Activated T-cell treated with anti-CD3 and anti-CD28 coated beads, Interleukin-2, amount 50 U/mL, for 24 hours (primary cell): ENCODE measurements at places on chromosomes 6 and 20.

DNA sequence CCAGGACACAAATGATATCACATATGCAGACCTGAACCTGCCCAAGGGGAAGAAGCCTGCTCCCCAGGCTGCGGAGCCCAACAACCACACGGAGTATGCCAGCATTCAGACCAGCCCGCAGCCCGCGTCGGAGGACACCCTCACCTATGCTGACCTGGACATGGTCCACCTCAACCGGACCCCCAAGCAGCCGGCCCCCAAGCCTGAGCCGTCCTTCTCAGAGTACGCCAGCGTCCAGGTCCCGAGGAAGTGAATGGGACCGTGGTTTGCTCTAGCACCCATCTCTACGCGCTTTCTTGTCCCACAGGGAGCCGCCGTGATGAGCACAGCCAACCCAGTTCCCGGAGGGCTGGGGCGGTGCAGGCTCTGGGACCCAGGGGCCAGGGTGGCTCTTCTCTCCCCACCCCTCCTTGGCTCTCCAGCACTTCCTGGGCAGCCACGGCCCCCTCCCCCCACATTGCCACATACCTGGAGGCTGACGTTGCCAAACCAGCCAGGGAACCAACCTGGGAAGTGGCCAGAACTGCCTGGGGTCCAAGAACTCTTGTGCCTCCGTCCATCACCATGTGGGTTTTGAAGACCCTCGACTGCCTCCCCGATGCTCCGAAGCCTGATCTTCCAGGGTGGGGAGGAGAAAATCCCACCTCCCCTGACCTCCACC, 42.2 kb downstream of the SIRPA start:
- no peak for DNase-seq

DNA sequence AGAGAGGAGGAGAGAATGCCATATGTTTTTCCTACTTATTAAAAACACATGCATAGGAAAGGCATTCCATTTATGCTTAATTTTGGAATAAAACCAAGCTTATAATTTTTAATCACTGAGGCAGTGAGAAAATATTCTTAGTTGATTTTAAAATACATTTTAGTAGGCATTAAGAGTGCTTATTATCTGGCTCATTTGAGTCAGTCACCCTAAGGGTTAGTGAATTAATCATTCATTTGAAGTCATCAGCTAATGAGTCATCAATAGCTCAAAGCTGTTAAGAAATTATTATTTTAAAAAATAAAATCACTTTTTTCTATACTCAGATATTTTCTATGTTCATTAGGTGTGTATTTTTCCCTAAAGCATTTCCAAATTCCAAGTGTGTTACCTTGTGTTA, 81.6 kb downstream of the TMEM200A start:
- DNase-seq: no peak

DNA sequence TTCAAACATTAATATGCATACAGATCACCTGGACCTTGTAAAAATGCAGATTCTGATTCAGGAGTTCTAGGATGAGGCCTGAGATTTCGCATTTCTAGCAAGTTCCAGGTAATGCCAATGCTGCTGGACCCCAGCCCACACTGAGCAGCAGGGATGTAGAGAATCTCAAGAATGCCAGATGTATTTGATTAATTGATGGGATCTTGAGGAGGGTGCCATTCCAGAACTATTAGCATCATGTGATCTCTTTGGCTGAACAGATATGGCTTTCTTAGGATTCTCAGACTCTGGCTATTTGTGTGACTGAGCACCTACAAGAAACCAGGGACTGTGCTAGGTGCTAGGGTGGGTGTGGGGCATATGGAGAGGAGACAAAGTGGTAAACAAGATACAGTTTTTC, 16.5 kb upstream of the SNX3 start:
- DNase-seq: no peak

DNA sequence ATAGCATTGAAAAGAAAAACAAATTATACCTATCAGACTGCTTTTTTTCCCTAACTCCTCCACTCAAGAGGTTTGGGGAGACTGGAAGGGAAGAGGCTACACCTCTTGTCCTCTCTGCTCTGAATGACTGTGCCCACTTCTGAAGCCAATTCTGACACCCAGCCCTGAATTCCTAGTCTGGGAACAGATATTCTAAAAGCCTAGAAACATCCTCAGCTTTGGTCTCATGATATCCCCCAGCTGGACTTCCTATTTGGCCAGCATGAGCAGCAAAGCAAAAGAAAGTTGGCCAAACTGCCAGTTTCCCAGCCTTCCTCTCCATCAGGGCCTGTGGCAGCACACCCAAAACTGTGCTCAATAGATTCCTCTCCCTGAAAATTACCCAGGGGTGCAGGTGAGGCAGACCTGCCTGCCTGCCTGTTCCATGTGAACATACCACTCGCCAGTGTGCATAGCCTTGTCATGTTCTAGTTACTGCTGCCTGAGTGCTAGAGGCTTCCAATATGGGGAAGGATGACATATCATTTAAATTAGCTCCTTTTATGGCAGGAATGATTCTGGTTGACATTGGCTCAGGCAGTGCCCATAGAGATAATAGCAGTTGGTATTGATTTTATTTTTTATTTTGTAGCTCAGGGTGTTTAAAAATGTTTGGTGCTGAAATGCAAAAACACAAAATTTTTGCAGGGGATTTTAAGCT, 152.1 kb upstream of the RIN2 start:
- no peak for DNase-seq

GRCh38 chr6:147522597-147522996, 14.1 kb downstream of the SAMD5 start:
- no peak for DNase-seq

DNA sequence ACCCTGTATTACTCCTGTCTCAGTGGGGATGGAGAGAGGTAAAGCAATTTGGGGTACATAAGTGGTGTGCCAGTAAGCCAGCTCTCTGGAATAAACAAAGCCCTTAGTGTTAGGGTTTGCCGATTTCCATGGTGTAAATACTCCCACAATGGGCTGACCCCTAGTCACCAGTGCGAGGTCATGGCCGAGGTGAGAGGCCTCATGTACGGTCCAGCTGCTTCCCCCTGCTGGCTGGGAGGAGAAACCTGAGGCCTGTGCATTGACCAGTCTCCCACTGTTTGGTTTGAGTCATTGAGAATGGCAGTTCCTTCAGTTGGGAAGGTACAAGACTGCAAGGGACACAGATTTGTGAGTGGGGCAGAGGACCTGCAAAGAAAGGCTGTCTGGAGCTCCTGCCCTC, 382.0 kb downstream of the CDH26 start:
- no peak for DNase-seq

DNA sequence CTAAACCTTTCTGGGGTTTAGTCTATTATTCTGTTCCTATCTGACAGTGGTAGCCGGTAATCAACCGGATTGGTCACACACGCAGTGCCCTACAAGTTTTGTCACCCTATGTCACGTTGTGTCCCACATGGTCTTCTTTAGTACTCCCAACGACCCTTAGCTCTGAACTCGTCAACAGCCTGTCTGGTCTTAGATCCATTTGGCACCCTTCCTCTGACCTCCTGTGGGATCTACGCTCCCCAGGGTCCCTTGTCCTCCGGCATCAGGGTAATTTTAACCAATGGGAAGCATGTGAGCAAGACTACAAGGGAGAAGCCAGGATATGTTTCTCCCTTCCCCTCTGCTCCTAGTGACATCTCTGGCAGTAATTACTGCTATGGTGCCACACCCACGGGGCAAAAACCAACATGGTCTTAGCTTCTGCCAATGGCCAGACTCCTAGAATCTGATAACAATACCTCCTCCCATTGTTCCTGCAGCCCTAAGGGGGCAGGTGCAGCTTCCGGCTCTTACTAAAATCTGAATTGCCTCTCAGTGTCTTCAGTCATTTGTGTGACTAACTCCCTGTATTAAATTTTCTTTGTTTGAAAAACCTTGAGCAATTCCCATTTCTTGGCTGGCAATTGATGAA, 56.6 kb downstream of the MAFB start:
- DNase-seq: no peak

- DNase-seq: no peak
Observed at GRCh38 chr6:109260701-109261100, 121.6 kb downstream of the CD164 start.

DNA sequence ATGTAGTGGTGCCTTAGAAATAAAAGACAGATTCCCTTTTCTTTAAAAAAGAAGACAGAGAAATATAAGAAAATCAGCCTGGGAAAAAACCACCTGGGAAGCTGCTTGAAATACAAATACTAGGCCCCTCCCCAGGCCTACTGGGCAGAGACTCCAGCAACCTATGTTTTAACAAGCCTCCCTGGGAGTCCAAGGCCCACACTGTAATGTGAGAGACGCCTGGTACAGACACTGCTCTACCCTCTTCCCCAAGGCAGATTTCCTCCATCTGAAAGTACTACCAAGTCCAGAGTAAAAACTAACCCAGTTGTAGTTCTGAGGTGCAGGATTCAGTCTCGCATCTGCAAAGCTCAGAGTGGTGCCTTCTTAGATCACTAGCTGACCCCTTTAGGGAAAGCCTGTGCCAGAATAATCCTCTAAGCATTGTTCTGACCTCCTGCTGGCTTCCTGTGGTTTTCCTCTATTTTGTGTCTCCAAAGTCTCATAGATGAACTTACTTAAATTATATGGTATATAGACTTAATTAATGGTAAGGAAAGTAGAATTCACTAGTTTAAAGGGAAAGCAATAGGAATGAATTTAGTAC, 270.2 kb upstream of the SLC35B3 start:
- no peak for DNase-seq

DNA sequence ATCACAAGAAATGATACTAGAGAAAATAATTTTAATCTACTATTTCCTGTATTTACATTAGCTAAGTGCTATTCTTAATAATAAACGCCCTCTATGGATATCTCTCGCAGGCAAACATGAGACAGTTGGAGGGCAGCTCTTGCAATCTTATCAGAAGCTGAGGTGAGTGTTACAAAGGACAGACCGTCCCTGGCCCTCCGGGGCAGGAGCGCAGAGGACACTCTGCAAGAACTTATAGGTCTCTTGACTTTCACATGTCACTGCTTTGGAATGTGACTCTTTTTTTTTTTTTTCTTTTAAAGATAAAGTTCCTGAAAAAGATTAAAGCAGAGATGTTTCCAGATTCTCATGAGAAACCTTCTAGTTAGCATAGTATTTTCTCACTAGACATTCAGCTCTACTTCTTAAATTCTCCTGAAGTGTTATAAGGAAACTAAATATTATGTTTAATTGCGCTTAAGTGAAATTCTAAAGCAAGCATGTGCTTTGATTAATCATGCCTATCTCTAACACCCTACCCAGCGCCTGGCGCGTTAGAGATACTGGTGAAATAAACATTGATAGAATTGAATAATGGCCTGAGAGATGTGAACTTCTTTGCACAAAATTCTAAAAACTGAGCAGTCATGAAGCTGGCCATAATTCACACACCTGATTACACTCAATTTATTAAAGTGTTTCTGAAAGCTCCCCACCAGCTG, 57.4 kb downstream of the SYTL3 start:
- no peak for DNase-seq

- no peak for DNase-seq
Observed at GRCh38 chr6:135265278-135265677, 84.2 kb downstream of the MYB start.

GRCh38 chr6:155129744-155130143, 134.1 kb upstream of the CLDN20 start:
- DNase-seq: no peak

DNA sequence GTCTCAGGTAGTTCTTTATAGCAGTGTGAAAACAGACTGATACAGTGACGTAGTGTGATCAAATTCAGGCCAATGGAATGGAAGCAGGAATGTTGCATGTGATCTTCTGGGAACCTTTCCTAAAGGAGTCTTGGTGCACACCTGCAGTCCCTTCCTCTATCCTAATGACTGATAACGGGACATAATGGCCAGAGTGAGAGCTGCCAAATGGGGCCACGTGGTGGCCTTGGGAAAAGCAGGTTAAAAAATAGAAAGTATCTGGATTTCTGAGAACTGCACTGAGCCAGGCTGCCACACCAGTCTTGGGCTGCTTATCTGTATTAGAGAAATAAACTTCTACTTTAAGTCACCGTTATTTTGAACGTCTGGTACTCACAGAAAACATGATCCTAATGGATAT, 51.9 kb downstream of the MEP1A start:
- no peak for DNase-seq

DNA sequence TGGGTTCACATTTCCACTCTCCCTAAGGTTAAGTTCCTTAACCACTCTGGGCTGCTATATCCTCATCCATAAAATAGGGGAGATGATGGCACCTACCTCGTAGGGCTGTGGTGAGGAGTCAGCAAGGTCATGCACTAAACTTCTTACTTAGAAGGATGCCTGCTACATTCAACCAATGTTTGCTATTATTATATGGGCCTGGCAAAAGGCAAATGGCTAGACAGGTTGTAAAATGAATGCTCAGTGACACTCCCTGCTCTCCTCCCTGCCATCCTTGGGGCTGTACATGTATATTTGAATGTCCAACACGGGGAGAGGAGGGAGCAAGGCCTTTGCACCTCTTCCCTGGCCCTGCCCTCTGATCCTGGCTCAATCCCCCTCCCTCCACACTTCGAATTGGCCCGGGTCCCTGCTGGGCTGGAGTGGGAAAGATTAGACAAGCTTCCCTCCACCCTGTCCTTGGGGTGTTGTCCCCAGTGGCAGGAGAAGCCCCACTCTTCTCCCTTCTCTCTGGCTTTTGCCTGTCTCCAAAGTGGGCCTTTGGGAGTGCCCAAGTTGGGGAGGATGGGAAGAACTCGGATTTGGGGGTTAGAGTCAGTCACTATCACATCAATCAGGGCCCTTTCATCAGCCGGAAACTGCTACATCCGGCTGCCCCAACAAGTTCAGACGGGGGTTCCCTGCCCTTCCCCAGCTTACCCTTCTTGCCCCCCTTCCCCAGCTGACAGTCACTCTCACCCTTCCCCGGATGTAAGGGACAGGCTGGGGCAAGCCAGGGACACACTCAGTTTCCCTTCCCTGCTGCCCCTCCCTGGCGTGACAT, 36.3 kb upstream of the VEGFA start:
- peak; percentile 54 for DNase-seq

DNA sequence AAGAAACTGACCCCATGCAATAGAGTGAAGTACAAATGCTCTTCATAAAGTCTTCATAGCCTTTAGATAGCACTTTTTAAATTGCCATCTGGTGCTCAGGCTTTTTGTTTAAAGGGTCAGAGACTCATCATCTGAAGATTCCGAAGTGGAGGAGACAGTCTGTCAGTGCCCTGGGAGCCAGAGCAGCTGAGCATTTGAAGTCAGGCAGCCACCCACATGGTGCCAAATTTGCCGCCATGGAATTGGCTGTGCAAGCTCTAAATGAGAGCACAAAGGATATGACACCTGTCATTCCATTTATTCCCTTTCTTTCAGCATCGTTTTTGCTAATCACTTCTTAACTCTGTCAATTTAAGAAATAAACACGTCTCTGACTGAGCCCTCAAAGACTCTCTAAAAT, 32.8 kb upstream of the CEP162 start:
- no peak for DNase-seq

DNA sequence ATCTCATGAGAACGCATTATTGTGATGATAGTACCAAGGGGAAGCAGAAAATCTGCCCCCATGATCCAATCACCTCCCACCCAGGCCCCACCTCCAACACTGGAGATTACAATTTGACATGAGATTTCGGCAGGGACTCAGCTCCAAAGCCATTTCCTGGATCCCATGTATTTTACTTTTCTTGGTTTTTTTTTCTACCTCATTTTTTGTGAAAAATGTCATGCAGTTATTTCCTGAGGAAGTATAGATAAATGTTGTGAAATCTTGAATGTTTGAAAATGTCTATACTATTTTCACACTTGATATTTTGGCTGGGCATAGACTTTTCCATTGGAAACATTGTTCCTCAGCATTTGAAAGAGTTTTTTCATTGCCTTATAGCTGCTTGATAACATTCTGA, 9.1 kb upstream of the BRPF3 start:
- no peak for DNase-seq
